ENCODE measurements at places on chromosomes 4 and X.
A peak's percentile ranks its signal among the peaks of the same experiment; 100 is the strongest.

- DNase-seq, result no peak
These were observed 7.1 kb downstream of the NKX3-2 start for GRCh38 chr4:13537011-13537831.

DNA sequence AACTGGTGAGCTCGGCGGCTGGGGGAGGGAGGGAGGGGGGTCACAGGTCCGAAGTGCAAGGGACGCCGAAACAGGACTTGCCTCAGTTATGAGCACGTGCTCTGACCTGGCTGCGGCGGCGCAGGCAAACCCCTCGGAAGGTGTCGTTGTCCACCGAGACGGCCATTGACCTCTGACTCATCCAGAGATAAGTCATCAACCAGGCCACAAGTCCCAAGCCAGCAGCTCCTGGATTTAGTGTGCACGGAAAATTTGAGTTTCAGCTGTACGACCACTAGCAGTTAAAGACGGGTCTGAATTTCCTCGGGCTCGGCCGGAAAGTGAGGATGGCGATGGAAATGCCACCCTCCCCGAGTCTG lies 674 bp downstream of the SH3D19 start:
- no peak for DNase-seq

DNA sequence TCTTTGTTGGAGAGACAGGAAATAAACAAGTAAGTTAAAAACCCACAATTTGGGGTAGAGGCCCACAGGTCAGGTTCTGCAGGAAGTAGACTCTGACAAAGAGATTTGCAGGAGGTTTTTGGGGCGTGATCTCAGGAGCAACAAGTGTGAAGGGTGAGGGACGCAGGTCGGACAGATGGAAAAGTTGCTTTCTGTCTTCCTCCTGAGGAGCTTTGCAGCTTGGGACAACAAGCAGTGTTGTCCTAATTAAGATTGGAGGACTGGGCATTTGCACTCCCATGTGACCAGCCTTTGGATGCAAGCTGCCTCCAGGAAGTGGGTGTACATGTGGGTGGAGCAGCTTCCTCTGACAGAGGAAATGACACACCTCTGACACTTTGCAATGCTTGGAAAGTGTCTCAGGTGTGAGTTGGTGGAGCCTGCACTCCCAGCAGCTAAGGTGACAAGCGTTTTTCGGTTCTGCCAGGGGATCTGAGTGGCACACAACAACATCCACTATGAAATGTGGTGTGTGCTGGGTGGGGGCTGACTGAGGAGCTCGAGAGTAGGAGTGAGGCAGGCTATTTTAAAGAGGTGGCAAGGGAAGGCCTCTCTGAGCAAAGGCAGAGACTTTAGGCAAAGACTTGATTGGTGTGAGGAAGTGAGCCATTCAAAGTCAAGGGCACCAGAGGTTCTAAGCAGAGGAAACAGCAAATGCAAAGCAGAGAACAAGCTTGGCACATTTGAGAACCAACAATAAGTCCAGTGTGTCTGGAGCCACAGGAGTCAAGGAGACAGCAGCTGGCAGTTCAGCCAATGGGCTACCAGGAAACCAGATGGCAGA lies 339.8 kb upstream of the GATB start:
- peak; percentile 51 for DNase-seq

GRCh38 chr4:143163614-143164013 lies 21.1 kb upstream of the USP38 start:
- no peak for DNase-seq

DNA sequence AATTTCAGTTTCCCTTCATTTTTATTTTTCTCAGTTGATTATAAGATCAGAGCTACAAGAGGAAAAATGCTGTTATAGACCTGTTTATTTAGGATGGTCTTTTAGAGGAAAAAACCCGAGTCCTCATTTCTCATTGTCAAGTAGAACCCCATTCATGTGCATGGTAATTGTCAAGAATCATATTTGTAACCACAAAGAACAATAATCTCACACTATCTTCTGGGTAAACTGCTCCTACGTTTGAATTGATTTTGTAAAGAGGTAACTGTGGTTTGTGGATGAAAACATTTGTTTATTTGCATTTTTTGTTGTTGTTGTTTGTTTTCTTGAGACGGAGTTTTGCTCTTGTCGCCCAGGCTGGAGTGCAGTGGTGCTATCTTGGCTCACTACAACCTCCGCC lies 23.8 kb downstream of the RAPGEF2 start:
- no peak for DNase-seq

DNA sequence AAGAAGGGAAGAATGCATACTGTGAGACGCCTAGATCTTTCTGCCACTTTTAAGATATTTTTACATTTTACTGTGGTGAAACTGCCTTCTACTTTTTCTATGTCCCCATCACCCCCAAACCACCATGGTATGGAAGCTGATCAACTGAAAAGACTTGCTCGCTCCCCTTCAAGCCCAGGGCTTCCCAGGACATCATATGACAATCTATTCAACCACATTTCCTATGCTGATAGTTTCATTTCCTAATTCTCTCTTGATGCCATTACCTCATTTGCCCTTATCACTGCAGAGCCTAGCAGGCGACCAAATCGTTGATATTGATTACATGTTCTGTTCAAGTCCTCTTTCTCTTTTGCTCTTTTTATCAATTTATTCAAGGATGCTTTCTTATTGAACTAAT lies 40.1 kb upstream of the KLHL34 start:
- DNase-seq, result no peak

DNA sequence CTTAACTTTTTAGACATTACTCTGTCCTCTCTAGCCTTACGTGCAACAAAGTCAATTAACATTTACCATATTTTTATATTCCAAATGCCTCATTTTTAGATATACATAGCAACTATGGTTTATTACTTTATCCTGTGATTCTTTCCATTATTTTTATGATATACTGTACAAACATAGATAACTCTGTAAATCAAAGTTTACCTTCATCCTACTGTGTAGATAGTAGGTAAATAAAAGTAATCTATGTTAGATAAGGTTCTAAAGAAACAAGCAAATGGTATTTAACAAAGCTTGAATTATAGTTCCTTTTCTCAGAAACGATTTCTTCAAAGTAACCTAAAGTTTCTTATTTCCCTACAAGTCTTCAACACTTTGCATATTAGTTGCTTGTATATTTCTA lies 350.0 kb downstream of the GALNTL6 start:
- no peak for DNase-seq

Measured in activated CD8-positive, alpha-beta memory T cell treated with anti-CD3 and anti-CD28 coated beads for 1 hour (primary cell).